ENCODE measurements at places on chromosomes 6 and 20.

GRCh38 chr20:14142964-14143627 is 147.8 kb downstream of the MACROD2 start:
- no peak for DNase-seq

GRCh38 chr20:57032847-57033246 is 233.6 kb downstream of the BMP7 start:
- DNase-seq = no peak

- no peak for DNase-seq
These were observed 141.3 kb downstream of the ADGRG6 start for GRCh38 chr6:142443102-142443501.

- no peak for DNase-seq
These were observed 1.8 kb upstream of the ABT1 start for GRCh38 chr6:26594730-26595632.
